ENCODE measurements at places on chromosomes 7 and 10.

- DNase-seq, result no peak
These were observed 132.7 kb downstream of the GATA3 start for GRCh38 chr10:8187171-8187666.

DNA sequence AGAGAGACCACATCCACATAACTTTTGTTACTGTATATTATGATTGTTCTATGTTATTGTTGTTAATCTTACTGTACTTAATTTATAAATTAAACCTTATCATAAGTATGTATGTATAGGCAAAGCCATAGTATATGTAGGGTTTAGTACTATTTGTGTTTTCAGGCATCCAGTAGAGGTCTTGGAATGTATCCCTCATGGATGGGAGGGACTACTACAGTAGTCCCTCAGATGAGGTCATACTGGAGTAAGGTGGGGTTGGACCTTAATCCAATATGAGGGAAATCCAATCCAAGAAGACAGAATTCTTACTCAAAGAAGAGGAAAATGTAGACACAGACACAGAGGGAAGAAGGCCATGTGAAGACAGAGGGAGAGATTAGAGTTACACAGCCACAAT is 34.1 kb upstream of the MALRD1 start:
- no peak for DNase-seq

- DNase-seq, result no peak
These were observed 45.8 kb upstream of the PRSS58 start for GRCh38 chr7:142303650-142304049.

- no peak for DNase-seq
These were observed 15.4 kb downstream of the CLCN1 start for GRCh38 chr7:143331179-143331801.

DNA sequence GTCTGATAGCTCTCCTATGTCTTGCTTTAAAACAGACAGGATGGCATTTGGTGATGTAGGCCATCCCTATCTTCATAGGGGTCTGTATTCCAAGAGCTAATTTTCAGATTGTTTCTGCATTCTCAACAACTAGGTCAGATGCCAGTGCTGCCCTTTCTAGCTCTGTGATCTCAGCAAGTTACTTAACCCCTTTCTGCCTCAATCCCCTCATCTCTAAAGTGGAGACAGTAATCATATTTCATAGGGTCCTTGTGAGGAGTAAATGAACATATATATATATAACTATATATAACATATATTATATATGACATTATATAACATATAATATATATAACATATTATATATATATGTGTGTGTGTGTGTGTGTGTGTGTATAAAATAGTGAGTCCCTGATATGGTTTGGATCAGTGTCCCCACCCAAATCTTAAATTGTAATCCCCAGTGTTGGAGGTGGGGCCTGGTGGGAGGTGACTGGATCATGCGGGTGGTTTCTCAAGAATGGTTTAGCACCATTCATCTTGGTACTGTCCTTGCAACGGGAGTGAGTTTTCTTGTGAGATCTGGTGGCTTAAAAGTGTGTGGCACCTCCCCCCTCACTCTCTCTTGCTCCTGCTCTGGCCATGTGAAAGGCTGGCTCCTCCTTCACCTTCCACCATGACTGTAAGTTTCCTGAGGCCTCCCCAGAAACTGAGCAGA is 45.2 kb downstream of the HIPK2 start:
- no peak for DNase-seq

- no peak for DNase-seq
These were observed 169.3 kb upstream of the PRR15 start for GRCh38 chr7:29394321-29394720.

GRCh38 chr7:28862595-28863272 is 95.4 kb downstream of the TRIL start:
- DNase-seq, result no peak

- DNase-seq, result no peak
These were observed 105.3 kb upstream of the LRGUK start for GRCh38 chr7:134021836-134022235.

- no peak for DNase-seq
These were observed 66.8 kb upstream of the SEPHS1 start for GRCh38 chr10:13414855-13415254.

DNA sequence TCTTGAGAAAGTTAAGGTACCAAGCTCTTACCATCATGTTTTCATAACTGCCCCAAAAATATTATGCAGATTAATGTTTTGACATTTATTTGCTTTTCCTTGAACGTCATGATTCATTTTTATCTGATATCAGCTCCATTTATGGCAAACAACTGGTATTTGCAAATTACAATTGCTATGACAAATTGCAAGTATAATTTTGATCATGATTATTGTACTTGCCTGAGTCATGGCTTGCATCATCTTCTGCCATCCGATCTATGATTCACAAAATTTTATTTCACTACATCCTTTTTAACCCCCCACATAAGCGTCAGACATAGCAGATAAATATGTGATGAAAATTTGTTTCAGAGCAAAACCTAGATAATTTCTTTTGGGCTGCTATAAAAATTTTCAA is 155.0 kb downstream of the STK31 start:
- DNase-seq, result no peak

- DNase-seq, result no peak
These were observed 2.1 kb upstream of the CASD1 start for GRCh38 chr7:94507462-94507861.

DNA sequence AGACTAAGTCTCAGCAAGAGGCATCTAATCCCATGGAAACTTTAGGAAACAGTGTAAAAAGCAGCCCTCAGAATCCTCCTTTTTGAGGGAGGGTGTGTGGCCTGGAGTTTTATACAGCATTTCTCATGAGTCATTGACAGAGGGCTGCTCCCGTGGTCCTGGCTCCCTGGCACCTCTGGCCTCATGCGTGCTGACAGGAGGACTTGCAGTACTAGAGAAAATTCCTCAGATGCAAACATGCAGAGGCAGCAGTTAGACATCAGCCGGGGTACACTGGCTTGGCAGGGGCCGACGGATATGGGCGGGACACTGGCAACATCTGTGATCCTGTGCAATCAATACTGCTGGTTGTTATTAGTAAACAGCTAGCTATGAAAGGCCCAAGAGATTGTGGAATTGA is 925.1 kb upstream of the CELF2 start:
- no peak for DNase-seq

- DNase-seq, result no peak
These were observed 114.2 kb downstream of the EGFR start for GRCh38 chr7:55132890-55133551.

DNA sequence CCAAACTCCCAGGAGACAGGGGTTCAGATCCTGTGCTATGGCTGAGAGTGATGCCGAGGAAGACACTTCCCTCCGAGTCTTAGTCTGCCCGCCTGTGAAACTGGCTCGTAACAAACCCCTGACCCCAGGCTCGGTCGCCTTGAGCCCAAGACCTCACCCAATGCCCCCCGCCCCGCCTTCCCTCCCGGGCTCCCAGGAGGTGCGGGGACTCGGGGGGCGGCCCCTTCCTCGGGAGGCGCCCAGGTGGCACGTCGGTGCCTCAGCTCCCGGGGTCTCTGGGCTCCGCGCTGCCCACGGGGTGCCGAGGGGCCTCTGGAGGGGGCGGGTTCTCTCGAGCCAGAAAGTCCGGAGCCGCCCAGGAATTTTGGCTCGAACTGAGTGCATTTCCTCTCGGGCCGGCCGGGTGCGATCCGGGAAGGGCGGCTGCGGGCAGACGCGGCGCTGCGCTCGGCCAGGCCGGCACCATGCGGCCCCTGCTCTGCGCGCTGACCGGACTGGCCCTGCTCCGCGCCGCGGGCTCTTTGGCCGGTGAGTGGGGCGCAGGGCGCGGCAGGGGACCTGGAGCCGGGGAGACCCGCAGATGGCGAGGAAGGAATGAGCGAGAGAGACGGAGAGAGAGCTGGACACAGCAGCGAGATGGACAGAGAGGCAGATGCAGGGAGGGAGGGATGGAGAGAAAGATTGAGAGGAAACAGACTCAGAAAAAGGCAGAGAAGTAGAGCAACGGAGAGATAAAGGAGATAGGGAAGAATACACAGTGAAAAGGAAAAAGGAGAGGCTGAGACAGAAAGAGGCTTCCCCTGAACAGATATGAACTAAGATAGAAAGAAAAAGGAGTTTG is at the start of gene PLAC9:
Gene PLAC9 (plus strand): TSS at position 432 of the 841 bp plus-strand sequence. CDS start 33 bp downstream, at position 465.
- DNase-seq, result no peak

GRCh38 chr10:6678211-6678803 is 98.2 kb upstream of the PRKCQ start:
- DNase-seq, result peak; percentile 47

GRCh38 chr10:84924131-84924530 is 595.7 kb downstream of the CCSER2 start:
- DNase-seq, result no peak

- DNase-seq, result no peak
These were observed 175.7 kb upstream of the MEOX2 start for GRCh38 chr7:15862016-15862780.

DNA sequence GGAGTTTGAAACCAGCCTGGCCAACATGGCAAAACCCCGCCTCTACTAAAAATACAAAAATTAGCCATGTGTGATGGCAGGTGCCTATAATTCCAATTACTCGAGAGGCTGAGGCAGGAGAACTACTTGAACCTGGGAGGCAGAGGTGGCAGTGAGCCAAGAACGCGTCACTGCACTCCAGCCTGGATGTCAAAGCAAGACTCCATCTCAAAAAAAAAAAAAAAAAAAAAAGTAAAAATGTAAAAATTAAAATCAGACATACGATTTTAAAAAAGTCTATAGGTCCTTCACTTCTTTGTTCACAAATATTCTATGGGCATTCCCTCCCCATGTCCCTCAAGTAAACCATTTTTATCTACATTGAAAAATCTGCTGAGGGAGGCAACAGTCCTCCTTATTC is 34.9 kb upstream of the TLL2 start:
- DNase-seq, result no peak

GRCh38 chr7:5216931-5217330 is 26.9 kb downstream of the WIPI2 start:
- peak; percentile 15 for DNase-seq

- no peak for DNase-seq
These were observed 451.4 kb downstream of the SUGCT start for GRCh38 chr7:40586197-40586596.

- DNase-seq, result no peak
These were observed 109.0 kb downstream of the SLIT1 start for GRCh38 chr10:97076781-97077180.

DNA sequence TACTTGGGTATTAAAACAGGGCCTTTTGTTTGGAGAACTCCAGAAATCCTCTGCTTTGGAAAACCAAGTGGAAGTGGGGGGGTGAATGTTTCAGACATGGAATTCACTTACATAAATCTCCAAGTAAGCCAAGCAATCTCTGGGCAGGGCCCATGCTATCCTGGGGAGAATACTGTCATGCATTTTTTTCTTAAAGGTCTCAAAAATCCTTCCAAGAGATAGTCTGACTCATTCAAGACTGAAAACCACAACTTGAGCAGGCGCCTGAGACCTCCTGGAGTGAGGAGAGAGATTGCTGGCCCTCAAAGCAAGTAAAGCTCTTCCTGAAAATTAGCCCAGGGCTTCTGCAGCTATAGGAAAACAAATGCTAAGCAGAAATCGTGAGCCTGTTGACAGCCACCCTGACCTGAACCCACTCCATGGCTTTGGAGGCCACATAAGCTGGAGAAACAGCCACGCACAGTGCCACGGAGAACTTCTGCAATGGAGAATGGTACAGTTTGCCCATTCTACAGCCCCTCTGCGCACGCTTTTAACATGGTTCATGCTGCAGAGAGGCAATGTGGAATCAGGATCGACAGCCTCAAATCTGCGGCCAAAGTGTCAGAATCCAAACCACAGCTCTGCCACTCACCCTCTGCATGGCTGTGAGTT is 203.1 kb upstream of the AUTS2 start:
- DNase-seq, result no peak

- DNase-seq, result no peak
These were observed 86.3 kb downstream of the PLPP4 start for GRCh38 chr10:120543291-120543690.

GRCh38 chr10:7968510-7969112 is 85.9 kb upstream of the GATA3 start:
- no peak for DNase-seq

GRCh38 chr7:149633976-149634945 is 136.7 kb upstream of the ZNF746 start:
- DNase-seq, result no peak

- DNase-seq, result no peak
These were observed 642.2 kb downstream of the SH2D4B start for GRCh38 chr10:81179805-81180452.

DNA sequence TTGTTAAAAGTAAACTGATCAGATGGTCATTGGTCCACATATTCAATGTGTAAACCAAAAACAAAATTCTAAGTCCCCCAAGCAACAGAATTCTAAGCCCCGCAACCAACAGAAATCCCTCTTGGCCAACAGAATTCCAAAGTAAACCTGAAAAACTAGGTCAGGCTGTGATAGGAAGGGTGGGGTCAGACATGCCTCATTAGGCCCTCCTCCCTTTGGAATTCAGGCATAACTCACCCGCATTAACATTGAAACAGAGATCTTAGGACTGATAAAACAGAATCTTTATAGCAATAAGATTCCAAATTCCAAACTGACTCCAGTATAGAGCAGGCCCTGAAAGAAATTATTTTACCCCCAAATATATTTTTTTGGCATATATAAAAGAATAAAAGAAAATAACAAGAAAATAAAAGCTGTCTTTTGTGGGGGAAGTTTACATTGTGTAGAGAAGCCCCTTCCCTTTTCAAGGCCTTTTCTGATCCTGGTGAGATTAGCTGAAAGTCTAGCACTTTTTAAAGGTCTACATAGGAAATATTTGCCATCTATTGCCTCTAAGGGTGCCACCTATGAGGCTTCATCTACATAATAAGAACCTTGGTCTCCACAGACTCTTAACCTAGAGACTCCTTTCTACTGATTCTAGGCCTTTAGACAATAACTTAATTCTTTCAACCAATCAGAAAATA is 30.5 kb downstream of the GNAT3 start:
- no peak for DNase-seq

DNA sequence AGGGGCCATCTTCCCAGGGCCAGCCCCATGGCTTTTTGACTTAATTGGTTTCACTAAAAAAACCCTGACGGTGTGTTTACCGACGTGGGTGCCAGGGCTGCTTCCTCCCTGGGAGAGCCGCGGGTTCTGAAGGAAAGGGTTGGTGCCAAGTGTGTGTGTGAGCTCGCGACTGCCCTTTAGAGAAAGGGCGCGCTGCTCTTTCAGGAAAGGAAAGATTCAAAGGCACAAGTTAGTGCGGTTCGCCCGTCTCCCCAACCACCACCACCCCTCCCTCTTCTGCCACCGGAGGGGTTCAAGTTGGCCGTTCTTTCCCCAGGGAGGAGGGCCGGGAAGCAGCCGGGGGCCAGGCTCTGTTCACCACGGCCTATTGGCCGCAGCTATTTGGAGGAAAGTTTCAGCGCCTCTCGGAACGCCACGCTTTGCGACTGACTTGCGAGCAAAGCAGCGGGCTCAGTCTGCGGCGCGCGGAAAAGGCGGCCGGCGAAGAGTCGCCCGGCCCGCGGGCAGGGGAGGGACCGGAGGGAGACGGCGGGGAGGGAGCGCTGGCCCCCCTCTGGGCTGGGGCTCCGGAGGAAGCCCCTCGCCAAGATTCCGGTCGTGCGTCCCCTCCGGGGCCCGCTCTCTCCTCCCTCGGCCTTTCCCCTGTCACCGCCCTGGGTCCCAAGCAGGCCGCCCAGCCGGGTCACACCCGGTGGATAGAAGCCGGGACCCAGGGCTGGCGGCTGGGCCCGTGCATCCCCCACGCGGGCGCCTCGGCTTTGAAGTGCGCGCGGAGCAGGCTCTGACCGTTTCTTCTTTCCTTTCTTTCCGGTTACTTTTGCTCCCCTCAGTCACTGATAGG is 165.9 kb upstream of the PPP1R3A start:
- DNase-seq, result peak; percentile 78

All from left lobe of liver (tissue), 2 donors.